ENCODE measurements at places on chromosomes 13 and 19.

- DNase-seq = peak; percentile 61
These were observed 2.2 kb downstream of the ARHGEF7 start for GRCh38 chr13:111117289-111117688.

GRCh38 chr13:109422161-109422560 lies 364.2 kb downstream of the IRS2 start:
- no peak for DNase-seq

DNA sequence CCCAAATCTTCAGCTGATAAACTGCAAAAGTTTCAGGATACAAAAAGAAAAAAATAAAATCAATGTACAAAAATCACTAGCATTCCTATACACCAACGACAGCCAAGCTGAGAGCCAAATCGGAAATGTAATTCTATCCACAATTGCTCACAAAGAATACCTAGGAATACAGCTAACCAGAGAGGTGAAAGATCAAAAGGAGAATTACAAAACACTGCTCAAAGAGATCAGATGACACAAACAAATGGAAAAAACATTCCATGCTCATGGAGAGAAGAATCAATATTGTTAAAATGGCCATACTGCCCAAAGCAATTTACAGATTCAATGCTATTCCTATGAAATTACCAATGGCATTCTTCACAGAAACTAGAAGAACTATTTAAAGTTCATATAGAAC lies 29.5 kb downstream of the NLRP11 start:
- DNase-seq = no peak

GRCh38 chr19:49677231-49677900 lies at the start of gene PRMT1:
TSS of gene PRMT1 (plus strand) at chr19:49677271. CDS start at chr19:49677281, 10 bp downstream.
- peak; percentile 73 for DNase-seq
